GM23248 (cell line): ENCODE measurements at places on chromosomes 12 and 14.

DNA sequence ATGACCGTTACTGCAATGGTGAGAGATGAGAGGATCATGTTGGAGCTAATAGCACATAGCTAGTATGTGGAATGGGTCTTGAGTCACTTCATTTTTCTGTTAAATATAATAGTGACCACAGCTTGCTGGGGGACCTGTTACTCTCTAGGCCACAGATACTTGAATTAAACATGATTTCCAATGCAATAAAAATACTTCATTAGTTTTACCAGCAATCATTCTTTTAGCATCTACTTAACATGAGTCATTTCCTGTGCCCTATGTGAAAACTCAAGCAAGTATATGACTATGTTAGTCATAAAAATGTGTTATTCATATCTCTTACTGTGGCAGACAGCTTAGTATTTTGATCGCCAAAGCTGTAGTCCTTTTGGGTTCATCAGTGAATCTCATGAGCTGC lies 798.8 kb downstream of the SLC16A7 start:
- peak; percentile 80 for DNase-seq

- DNase-seq, result no peak
Observed at GRCh38 chr12:31386364-31386777, 60.4 kb upstream of the SINHCAF start.

DNA sequence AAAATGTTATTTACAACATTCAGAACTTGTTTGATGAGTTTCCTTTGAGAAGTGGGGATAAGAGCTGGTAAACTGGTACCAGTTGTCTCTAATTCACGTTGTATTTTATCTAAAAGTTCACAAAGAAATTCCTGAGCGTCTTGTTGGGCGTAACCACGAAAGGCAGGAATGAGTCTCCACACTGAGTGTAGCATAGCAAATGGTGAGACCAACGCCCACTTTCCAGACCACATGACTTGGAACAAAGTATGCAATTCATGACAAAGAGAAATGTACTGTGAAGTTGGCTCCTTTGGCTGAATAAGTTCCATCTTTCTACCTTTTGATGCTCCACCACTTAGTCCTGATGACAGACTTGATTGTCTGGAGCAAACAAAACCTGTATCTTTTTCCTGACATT lies 18.4 kb downstream of the USP44 start:
- DNase-seq, result peak; percentile 81

DNA sequence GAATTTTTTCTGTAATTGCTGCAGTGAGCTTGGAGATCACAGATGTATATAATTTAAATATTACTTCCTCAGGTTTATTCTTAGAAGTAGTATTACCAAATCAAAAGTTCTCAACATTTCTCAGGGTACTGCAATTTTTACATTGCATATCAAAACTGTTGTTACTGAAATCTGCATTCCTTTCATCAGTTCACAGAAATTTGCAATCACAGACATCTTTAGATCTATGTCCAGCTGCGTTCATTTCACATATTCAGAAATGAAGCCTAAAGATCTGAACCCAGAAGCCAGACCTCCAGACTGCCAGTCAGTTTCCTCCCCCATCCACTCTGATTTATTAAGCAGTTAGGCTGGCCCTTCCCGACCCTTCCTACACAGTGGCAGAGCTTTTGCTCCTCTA lies 18.2 kb upstream of the IFT81 start:
- no peak for DNase-seq

DNA sequence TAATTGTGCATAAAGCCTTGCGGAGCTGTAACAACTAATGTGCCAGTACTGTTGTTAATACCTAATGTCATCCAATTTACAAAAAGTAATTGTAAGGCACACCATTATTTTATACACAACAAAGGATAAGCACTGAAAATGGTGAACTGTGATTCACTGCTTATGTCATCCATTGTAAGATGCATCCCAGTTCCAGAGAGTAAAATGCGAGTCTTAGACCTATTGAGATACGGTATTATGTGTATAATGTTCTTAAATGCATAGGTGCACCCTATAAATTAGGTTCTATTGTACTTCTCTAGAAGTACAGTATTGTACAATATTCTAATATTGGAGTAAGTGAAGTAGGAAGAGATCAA lies 406 bp downstream of the PARP2 start:
- DNase-seq, result peak; percentile 73

DNA sequence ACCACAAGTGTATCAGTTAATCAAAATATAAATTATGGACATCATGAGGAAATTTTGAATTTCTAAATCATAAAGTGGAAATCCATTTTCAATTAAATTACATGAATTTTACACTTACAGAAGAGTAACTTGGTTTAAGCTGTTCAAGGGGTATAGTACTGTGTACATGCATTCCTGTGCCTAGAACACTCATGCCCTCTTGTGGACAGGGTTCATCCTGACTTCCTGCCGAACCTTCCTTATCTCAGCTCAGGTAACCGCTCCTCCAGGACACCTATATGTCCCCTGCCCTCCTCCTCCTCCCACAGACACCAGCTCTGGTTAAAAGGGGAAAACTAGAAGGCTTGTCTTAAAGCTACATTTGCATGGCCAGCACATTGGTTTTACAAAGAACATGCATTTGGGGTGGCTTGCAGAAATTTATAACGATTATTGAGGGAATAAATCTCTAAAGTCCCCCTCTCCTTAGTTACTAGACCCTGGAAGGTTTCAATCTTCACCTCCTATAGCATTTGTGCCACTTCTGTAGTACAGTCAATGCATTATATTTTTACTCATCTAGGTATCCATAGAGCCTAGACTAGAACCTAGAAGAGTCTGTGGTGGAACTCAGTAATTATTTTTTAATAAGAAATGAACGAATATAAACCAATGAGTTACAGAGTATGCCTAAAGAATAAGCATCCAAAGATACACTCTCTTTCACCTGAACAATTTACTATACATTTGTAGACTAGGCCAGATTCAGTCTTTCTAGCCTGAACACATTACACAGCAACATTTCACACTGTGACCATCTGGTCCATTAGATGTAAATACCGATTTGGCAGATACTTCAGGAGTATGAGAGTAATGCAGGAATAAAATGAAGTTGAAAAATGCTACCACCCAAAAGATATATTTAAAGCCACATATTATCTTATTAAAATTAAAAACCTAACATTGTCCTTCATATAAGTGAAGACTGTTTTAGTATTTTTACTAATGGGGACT lies 345.6 kb downstream of the PAWR start:
- DNase-seq, result peak; percentile 37

GRCh38 chr12:62817556-62818271 lies 117.2 kb downstream of the PPM1H start:
- DNase-seq, result no peak

DNA sequence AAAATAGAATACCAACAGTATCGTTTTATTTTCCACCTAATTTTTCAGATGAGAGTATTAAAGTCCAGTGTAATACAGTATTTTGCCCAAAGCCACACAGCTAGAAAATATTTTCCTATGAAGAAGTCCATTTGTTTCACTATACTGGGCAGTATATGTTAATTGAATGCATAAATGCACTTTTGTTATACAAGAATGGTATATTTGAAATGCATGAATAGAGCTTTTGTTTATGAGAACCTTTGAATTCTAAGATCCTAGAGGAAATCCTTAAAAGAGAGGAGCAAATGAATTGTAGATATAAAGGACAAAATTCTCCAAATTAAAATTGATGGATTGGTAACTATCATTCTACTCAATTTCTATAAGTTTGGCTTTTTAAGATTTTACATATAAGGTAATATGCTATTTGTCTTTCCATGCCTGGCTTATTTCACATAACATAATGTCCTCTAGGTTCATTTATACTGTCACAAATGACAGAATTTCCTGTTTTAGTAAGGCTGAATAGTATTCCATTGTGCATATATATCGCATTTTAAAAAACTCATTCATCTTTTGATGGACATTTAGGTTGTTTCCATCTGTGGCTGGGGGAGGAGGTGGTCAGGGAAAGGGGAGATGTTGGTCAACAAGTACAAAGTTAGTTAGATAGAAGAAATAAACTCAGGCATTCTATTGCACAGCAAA lies 136.6 kb upstream of the DCN start:
- no peak for DNase-seq

- peak; percentile 75 for DNase-seq
Observed at GRCh38 chr12:100913872-100914592, 119.5 kb downstream of the ANO4 start.

- no peak for DNase-seq
Observed at GRCh38 chr12:14950982-14951746, 10.2 kb downstream of the ARHGDIB start.

DNA sequence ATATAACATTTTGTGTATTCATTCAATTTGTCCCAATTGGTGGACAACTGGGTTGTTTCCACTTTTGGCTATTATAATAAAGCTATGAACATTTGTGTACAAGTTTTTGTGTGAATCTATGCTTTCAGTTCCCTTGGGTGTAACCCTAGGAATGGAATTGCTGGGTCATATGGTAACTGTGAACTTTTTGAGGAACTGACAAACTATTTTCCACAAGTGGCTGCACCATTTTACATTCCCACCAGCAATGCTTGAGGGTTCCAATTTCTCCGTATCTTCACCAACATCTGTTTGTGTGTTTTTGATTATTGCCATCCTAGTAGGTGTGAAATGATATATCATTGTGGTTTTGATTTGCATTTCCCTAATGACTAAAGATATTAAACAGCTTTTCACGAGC lies 13.0 kb downstream of the LPCAT3 start:
- no peak for DNase-seq

DNA sequence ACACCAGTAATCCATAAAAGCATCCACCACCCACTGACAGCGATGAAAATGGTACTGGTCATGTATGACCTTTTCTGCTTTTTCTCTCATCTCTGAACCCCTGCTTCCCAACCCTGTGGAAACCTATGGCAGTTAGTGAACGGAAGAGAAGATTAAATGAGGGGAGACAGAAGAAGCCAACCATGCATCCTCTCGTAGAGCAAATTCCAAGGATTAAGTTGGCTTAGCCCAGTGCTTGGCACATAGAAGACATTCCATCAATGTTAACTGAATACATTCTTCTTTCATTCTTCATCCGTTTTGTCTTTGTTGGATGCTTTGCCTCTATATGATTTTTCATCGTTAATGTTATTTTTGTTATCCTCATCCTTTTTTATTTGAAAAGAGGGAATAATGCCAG lies 339.7 kb upstream of the FLRT2 start:
- no peak for DNase-seq

DNA sequence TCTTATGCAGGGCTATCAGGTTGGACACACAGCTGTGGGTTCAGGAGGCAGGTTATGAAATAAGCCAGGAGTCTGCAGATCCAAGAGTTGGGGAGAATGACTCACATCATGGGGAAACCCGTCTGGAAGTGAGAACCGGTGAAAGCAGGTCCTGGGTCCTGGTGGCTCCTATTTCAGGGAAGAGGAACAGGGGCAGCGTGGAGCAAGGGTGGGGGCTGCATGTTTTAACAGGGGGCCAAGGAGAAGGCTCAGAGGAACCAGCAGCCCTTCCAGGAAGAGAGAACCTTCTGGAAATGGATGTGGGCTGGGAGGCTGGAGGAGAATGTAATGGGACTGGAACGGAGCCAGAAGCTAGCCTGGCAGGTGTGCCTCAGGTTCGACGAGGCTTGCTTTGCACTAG lies 7.8 kb upstream of the KRT74 start:
- peak; percentile 77 for DNase-seq

GRCh38 chr12:76711241-76711640 lies 52.7 kb upstream of the ZDHHC17 start:
- peak; percentile 53 for DNase-seq

DNA sequence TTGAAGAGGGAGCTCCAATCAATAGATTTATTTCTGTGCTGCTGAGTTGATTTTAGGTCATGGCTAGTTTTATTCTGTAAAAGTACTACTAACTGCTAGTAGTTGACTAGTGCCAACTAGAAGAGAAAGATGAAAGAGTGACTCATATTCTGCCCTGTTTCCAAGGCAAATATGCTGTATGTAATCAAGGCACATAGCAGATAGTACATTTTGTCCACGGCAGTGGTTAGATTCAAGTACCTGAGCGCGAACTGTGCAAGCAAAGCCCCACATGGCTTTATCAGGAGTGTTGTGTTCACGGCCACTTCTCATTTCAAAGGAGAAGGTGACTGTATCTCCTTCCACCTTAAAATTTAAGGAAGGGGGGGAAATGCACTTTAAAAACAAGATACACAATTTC lies 126.8 kb downstream of the TRAFD1 start:
- DNase-seq, result peak; percentile 33

DNA sequence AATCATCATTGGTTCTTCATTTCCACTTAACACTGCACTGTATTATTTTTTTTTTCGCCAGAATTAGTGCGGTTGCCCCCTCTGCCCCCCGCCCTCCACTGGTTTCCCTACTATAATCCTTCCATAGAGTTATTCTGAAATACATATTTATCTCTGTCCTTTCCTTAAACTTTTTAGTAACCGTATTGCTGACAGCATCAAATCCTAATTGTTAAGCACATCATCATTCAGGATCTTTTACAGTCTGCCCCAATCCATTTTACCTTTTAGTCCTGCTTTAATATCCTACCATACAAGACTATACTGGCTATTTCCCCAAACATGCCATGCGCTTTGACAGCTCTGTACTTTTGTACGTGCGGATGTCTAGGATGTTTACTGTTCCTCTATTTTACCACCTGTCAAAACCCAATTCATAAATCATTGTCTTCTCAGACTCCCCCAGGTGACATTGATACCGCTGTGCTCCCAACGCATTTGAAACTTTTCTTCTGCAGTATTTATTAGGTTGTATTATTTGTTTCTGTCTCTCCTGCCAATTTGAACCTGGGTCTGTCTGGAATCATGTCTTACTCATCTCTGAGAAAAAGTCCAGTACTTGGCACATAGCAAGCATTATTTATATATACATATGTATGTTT lies 1.0 kb downstream of the FGFR1OP2 start:
- peak; percentile 57 for DNase-seq

DNA sequence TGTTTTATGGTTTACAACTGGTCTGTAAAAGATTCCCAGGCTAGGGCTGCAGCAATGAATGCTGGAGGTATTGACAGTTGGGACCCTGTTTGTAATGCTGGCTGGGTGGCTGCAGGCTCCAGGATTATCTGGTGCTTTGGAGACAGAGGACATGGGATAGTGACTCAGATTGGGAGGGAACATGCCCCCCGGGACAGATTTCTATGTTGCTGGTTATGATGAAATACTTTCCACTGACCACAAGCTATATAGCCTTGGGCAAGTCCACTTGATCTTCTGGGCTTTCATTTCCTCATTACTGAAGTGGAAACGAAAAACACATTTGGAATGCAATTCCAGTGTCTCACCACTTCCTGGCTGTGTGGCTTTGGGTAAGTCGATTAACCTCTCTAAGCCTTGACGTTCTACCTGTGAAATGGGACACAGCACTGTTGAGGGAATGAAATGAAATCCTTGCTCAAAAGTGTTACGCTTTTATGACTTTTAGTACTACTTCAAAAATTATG lies 6.3 kb upstream of the TPCN1 start:
- peak; percentile 99 for DNase-seq

GRCh38 chr12:25521625-25522256 lies 31.3 kb downstream of the LMNTD1 start:
- no peak for DNase-seq

DNA sequence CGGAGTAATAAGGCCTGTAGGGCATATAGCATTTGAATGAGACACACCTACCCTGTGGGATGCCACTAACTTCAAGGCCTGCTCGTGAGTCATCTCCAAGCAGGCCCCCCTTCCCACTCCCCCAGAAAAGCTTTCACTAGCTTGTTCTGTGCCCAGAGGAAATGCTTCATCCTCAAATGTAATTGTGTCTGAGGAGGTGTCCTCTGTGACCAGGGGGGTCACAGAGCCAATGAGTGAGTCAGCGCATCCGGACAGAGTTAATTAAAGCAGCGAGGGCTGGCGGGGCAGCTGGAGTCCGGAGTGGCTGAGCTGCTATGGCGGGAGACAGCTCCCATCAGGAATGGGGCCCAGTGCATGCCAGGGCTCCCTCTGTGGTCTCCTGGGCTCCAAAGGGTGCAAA lies 27.0 kb upstream of the ESRRB start:
- peak; percentile 65 for DNase-seq
